ENCODE measurements at places on chromosomes 16 and 17.

- DNase-seq = no peak
Observed at GRCh38 chr16:78583441-78583840, 484.0 kb downstream of the WWOX start.

DNA sequence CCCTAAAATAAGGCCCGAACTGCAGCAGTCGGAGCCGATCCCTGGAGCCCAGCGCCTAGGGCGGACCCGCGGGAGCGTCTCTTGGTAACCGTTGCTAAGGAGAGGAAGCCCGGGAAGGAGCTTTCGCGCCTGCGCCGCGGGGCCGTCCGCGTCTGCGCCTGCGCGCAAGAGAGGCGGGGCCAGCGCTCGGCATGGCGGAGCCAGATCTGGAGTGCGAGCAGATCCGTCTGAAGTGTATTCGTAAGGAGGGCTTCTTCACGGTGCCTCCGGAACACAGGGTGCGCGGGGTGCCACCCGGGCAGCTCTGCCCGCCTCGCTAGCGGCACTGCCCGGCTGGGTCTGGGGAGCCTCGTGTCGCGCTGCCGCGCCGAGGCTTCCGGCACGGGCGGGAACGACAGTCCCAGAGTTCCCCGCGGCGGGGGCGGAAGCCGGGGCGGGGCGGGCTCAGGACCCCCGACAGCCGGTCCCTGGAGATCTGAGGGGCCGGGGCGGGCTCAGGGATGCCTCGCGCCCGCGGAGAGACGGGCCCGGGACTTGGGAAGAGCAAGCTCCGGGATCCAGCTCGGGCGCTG is at the start of gene CDK10:
Gene CDK10 (plus strand): TSS at position 170 of the 572 bp plus-strand sequence. CDS start 22 bp downstream, at position 192.
- DNase-seq = peak; percentile 87

DNA sequence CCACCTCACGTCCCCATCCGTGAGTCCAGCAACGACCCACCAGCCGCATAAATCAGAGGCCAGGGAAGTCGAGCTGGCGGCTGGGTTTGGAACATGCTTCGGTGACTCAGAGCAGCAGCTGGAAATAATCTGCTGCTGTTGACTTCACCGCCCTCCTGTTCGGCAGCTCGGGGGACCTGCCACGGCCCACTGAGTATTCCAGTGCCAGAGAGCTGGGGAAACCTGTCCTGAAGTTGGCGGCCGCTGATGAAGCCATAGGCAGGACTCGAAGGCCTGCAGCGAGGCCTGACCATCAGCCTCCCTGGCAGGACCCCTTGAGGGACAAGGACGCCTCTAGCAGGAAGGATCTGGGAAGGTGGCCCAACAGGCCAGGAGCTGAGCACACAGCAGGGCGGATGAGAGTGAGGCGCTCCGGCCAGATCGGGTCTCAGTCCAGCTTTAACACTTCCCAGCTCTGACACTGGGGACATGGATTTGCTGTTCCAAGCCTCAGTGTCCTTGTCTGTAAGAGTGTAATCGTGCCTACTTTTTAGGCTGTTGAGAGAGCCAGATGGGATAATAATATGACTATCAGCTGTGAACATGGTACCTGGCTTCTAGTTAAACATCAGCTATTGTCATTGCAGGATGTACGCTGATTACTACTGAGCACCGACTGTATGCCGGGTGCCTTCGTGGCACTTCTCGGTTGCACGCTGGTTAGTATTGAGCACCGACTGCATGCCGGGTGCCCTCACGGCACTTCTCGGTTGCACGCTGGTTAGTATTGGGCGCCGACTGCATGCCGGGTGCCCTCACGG is 50.4 kb upstream of the CIBAR2 start:
- DNase-seq = peak; percentile 68

- peak; percentile 89 for DNase-seq
Observed at GRCh38 chr16:88782454-88783390, 2.3 kb downstream of the PIEZO1 start.

DNA sequence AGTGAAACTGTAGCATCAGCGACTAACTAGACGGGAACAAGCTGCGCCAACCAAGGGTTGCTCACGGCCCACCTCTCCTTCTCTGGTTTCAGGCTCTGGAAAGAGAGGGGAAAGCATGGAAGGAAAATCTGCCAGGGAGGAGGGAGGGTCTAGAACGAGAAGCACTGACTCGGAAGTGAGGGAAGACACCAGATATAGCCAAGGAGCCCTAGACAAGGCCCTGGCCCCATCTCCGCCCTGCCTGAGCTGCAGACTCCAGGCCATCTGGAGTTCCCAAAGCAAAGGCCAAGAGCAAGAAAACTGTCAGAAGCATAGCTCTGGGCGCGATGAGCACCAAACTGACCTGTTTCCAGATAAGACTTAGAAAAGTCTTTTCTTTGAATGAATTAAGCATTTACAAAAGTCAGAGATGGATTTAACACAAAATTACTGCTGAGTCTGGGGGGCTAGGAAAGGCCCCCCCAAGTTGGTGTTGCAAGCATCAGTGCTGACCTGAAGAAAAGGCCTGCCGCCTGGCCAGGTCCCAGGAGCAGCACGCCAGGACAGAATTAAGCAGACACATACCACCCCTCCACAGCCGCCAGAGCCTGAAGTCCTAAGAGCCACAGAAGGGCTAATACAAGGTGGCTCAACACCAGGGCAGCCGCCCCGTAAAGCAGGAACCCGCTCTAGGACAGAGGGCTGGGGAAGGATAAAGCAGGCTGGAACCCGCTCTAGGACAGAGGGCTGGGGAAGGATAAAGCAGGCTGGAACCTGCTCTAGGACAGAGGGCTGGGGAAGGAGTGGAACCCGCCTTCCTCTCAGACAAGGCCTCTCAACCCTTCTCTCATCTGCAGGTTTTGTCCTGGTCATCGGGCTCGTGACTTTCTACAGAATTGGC is 20.7 kb downstream of the TMEM204 start:
- no peak for DNase-seq

DNA sequence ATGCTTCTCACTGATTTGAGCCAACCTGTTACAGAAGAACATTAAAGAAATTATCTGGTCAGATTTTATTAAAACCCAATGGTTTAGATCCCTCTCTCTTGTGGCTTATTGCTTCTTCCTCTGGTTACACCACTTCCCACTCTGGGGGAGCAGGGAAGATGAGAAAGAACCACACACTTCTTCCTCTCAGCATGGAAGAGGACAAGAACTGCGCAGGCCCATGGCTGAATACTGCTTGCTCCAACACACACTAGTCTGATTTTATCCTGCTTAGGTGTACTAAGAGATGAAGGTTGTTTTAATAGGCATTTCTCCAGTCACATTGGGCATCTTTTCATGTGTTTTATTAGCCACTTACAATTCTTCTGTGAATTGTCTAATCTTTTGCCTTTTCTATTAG is 27.6 kb downstream of the MAP3K3 start:
- DNase-seq = no peak

DNA sequence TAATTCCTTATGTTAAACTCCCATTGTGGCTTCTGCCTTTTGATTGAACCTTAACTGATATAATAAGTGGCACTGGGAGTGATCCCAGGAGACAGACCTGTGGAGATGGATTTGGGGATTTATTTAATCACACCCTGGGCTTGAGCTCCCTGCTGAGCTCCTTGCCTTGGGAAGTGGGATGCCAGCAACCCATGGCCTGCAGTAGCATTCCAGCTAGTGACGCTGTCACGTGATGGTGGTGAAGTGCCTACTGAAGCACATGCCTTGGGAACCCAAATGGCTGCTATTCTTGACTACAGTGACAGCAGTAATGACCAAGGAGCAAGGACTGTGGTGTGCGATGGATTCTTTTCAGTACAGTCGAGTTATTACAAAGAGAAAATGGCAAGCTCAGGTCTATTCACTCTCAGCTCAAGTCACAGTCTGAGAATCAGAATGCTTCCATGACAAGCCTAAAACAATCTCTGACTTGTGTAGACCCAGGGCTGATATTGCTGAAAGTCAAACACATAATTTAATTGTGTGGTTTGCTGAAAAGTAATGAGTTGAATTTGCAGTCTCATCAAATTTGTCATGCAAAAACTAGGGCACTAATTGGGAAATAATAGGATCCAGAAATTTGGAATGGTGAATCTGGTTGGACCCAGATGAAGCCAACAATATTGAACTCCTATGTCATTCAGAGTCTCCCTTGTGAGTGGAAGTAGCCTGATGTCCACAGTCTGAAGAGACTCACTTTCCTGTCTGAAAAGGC is 47.1 kb downstream of the BCL7C start:
- DNase-seq = no peak

GRCh38 chr16:81405702-81406113 is 38.9 kb upstream of the CMIP start:
- peak; percentile 98 for DNase-seq

GRCh38 chr16:53837426-53837825 is 133.5 kb downstream of the FTO start:
- no peak for DNase-seq

DNA sequence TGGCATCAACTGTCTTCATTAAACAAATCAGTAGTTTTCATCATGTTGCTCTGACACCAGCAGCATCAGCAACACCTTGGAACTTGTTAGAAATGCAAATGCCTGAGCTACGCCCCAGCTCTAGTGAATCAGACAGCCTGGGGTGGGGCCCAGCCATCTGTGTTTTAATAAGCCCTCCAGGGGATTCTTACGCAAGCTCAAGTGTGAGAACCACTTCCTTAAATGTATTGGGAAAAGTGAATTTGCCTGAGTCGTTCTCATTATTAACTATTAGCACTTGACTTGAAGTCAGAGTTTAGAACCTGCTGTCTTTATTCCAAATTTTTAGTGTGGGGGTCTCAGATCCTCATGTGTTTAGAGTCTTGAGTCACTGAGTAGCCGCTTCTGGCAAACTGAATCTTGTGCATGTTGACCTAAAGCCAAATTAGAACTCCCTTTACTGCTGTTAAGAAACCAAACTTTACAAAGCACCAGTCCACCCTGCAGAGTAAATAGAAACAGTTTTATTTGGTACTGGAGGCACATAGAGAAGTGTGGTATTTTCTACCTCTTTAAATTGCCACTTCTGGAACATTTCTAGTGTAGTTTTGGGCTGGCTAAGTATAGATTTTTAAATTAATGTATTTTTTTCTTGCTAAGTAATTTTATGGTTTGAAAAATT is 137.4 kb upstream of the COX10 start:
- peak; percentile 48 for DNase-seq

GRCh38 chr16:22300427-22301071 is 3.3 kb downstream of the POLR3E start:
- peak; percentile 52 for DNase-seq

DNA sequence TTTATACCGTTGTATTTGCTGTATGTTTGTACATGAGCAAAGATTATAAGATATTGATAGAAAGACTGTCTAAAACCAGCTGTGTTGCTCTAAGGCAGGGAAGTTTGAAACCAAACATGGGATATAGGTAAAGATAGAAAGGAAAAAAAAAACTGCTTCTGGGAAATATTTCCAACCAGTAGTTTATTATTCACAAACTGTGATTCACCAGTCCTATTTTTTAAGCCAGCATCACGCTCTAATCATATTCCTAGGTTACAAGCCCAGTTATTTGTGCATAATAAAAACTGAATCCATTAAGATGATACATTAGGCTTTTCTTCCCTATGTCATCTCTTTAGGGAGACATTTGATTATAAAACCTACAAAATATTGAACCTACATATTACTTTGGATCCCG is 4.0 kb downstream of the ERN1 start:
- DNase-seq = no peak

GRCh38 chr16:73034374-73034773 is 13.6 kb downstream of the ZFHX3 start:
- no peak for DNase-seq

DNA sequence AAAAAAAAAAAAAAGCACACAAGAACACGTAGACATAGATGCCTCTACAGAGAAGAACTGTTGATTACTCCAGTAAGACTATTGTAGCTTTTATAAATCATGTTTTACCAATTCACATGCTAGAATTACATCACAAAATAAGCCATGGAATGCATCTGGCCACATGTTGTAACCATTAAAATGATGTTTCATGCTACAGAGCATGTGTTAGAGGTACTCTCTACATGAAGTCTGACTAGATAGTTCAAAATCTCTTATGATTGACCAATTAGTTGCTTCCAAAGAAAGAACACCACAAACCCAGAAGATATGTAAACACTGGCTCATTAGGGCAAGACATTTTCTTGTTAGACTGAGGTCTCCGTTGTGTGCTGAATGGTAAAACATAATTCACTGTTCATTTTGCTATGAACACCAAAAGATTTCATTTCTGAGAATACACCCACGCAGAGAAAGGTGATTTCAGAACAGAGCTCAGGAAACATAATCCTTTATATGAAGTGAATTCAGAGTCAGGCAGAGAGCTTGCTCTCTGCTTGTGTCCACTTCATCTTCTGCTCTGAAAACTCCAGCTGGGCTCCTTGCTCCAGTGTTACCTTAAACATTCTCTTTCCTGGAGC is 411.4 kb upstream of the SOX9 start:
- DNase-seq = peak; percentile 3

DNA sequence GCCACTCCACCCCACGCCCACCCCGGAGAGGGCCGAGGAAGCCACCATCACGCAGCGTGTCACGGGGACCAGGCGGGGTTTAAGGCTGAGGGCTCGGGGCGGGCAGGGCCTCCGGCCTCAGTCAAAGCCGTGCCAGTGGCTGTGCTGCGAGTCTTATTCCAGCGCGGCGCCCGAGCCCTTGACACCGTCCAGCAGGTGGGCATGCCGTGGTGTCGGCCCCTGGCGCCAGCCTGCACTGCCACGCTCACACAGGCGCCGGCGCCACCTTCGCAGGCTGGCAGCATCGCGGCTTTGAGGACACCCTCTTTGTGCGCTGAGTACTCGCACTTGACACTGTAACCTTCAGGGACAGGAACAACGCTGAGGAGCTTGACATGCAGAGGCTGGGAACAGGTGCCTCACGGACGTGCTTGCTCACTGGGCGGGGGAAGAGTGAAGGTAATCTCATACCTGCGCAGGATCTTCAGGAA is 34.0 kb upstream of the ZNF629 start:
- DNase-seq = no peak

DNA sequence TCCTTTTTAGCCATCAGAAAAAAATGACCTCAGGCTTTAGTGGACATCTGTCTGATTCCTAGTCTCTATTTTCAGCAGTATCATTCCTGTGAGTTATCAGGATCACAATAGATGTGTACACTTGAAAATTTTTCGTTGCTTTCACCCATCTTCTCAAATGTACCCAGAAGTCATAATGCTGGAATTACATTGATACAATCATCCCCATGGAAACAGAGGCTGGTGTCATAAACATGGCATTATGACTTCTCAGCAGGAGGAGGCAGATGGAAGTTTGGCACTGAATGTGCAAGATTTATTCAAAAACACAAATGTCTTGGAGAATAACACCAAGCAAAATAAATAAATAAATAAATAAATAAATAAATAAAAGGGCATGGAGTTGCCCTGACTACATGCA is 292.5 kb downstream of the PHKB start:
- peak; percentile 10 for DNase-seq

- DNase-seq = no peak
Observed at GRCh38 chr16:19872935-19873334, 11.7 kb downstream of the GPRC5B start.

- no peak for DNase-seq
Observed at GRCh38 chr16:85642762-85643358, 29.7 kb downstream of the GSE1 start.

DNA sequence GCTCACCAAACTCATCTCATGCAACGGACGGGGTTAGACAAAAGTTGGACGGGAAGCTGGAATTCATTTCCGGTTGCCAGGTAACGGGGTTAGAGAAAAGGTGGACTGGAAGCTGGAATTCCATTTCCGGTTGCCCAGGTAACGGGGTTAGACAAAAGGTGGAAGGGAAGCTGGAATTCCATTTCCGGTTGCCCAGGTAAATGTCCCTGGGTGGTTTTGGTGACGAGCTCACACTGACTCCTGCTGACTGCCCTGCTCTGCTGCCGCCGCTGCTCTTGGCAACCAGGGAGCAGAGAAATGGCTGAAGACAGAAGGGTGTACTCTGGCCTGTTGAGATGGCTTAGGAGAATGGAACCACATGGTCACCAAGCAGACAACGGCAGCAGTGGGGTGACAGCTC is 170.3 kb upstream of the RPH3AL start:
- DNase-seq = no peak

Data from M059J (cell line).